ENCODE measurements at places on chromosomes 7 and 10. TPM values are rescaled to one million over a fixed set of nuclear protein-coding genes. Genes with fewer than 3 reads are reported as not detected.

- no peaks in the 10 kb centered on the region for H3K27me3 ChIP-seq
- no peak overlapping the region for H3K27ac ChIP-seq
- no peaks in the 10 kb centered on the region for H3K4me1 ChIP-seq
- H3K4me3 ChIP-seq: no peak overlapping the region
Observed at GRCh38 chr7:40429826-40430225, 295.0 kb downstream of the SUGCT start.

DNA sequence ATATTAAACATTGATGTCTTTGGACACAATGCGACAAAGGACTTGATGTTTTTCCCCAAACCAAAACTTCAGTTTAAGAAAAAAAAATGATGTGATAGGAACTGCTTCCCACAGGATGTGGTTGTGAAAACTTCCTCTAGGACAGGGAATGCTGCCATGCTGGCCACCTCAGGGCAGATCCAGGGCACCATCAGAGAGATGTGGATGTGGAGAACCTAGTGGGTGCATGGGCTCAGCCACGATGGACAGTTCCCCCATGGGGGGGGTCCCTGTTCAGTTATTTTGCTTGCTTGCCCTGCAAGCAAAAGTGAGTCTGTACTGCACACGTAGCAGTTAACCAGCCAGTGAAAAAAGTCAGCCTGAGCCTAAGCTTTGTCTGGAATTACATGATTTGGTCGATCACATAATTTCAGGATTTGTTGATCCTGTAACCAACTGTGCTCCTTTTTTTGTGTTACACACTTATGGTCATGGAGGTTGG, 36.3 kb downstream of the LAMB4 start:
- no peaks in the 10 kb centered on the region for H3K27me3 ChIP-seq
- H3K27ac ChIP-seq: peak overlapping the region; percentile 29
- no peak overlapping the region for H3K4me3 ChIP-seq

DNA sequence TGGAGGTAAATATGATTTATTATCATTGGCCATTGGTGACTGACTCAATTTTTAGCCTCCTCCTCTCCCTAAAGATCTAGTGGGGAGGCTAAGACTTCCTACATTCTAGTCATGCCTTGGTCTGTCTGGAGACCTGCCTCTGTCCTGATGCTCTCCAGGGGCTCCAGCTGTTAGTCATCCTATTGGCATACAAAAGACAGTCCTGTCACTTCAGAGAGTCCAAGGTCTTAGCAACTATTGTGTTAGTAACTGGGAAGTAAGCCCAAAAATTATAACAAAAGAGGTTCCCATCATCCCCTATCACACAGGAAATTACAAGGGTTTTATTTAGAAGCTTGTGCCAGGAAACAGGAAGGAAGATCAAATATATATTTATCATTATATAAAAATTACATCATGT, 400.6 kb upstream of the VSTM2A start:
- H3K4me3 ChIP-seq: no peak overlapping the region
- no peaks in the 10 kb centered on the region for H3K27me3 ChIP-seq
- H3K4me1 ChIP-seq: no peaks in the 10 kb centered on the region
- H3K36me3 ChIP-seq: no peaks in the 10 kb centered on the region
- H3K27ac ChIP-seq: no peak overlapping the region
- no peak for DNase-seq

DNA sequence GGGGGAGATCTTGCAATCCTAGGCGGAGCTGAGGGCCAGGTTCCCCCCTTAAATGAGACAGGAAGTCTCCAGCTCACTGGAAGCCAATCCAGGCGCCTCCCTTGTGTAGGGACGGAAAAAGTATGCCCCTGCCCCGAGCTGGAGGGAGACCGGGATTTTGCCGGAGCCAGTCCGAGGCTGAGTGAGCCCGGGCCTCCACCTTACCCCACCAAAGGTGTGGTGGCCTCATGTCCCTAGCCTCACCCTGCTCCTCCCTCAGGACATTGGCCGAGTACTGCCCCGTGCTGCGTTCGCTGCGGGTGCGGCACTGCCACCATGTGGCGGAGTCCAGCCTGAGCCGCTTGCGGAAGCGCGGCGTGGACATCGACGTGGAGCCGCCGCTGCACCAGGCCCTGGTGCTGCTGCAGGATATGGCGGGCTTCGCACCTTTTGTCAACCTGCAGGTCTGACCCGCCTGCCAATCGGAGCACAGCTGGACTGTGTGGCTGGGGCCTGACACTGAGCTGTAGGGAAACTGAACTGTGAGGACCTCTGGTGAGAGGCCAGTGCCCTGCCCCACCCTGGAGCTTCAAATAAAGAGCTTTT, 2.0 kb downstream of the FBXL15 start:
- DNase-seq: peak; percentile 93
- H3K4me1 ChIP-seq: peaks cover 15% of the 10 kb centered on the region
- peak overlapping the region; percentile 71 for H3K4me3 ChIP-seq
- no peaks in the 10 kb centered on the region for H3K27me3 ChIP-seq

DNA sequence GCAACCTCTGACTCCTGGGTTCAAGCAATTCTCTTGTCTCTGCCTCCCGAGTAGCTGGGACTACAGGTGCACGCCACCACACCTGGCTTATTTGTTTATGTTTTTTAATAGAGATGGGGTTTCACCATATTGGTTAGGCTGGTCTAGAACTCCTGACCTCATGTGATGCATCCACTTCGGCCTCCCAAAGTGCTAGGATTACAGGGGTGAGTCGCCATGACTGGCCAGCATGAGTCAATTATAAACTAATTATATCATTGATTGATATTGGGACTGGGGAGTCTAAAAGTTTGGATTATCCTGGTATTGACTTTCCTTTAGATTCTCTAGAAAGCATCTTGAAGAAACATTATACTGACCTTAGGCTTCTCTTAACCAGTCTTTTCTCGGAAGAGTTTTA, 73.9 kb upstream of the CCNY start:
- H3K4me1 ChIP-seq: no peaks in the 10 kb centered on the region
- DNase-seq: no peak
- no peaks in the 10 kb centered on the region for H3K27me3 ChIP-seq
- H3K4me3 ChIP-seq: no peak overlapping the region
- H3K27ac ChIP-seq: no peak overlapping the region
- H3K36me3 ChIP-seq: no peaks in the 10 kb centered on the region

DNA sequence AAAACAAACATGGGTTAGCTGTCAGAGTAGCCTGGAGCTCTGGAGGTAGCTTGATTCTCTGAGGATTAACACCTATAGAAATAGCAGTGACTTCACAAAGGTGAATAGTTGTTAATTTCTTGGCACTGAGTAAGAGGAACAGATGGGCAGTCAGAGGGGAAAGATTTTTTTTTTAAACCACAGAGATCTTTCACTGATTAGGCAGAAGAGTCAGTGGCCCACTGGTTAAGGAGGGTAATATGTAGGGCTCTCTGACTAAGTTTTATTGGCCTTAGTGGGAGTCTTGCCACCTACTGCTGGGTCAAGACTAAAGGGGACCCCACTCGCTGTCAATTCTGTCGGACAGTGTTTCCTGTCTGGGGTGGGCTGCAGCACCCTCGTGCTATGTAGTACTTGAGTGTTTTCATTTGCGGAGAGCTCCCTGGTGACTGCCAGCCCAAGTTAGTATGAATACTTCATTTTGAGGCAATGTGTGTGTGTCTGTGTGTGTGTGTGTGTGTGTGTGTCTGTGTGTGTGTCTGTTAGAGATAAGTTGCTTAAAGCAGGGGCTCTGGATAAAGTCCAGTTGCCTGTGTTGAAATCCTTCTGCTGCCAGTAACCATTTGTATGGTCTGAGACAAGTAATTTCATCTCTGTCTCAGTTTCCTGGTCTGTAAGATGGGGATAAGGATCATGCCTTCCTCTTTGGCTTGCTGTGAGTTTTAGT, 145.2 kb downstream of the ARID5B start:
- no peaks in the 10 kb centered on the region for H3K36me3 ChIP-seq
- H3K4me1 ChIP-seq: peaks cover 4% of the 10 kb centered on the region
- DNase-seq: no peak
- no peak overlapping the region for H3K4me3 ChIP-seq
- peak overlapping the region; percentile 79 for H3K27ac ChIP-seq

DNA sequence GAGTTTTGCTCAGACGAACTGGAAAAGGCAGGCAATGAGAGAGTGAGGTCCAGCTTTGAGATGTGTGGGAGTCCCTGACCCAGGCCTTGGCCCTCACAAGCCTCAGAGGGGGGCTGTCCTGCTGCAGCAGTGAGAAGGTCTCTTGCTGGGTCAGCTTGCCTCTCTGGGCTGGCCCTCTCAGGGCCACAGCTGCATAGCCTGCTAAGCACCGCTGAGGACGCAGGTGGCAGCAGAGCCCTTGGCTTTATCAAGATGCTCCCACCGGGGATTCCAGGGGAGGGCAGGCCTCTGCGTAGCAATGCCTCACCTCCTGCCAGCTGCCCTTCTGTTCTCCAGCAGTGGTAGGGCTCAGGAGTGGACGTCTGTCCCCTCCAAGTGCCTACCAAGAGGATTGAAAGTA, 128.7 kb downstream of the COBL start:
- no peak overlapping the region for H3K27ac ChIP-seq
- no peaks in the 10 kb centered on the region for H3K27me3 ChIP-seq
- no peak for DNase-seq
- no peaks in the 10 kb centered on the region for H3K4me1 ChIP-seq
- H3K36me3 ChIP-seq: no peaks in the 10 kb centered on the region

- no peaks in the 10 kb centered on the region for H3K4me1 ChIP-seq
- no peaks in the 10 kb centered on the region for H3K36me3 ChIP-seq
- no peak overlapping the region for H3K4me3 ChIP-seq
Observed at GRCh38 chr10:22697101-22697500, 17.3 kb downstream of the PIP4K2A start.

DNA sequence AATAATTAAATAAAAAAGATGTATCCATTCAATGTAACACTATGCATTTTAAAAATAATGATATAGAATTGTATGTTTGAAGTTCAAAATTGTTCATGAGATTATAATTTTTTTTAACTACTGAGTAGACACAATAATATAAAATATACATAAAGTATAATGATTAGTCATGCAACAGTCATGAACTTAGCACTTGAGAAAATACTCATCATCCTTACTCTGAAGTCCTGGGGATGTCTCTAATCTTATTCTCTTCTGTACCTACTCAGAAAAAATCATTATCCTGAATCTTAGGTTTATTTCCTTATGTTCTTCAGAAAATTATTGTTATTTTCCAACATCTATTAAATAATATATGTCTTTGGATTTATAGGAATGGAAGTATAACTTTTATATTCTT, 26.4 kb upstream of the IKZF1 start:
- DNase-seq: no peak
- H3K36me3 ChIP-seq: no peaks in the 10 kb centered on the region
- H3K4me1 ChIP-seq: no peaks in the 10 kb centered on the region
- H3K27me3 ChIP-seq: no peaks in the 10 kb centered on the region
- H3K4me3 ChIP-seq: no peak overlapping the region
- no peak overlapping the region for H3K27ac ChIP-seq

GRCh38 chr10:83603708-83604107, 535.6 kb upstream of the GHITM start:
- no peak for DNase-seq
- H3K4me1 ChIP-seq: no peaks in the 10 kb centered on the region
- H3K36me3 ChIP-seq: no peaks in the 10 kb centered on the region
- H3K27ac ChIP-seq: no peak overlapping the region
- H3K4me3 ChIP-seq: no peak overlapping the region
- H3K27me3 ChIP-seq: no peaks in the 10 kb centered on the region

- peak; percentile 29 for DNase-seq
- peaks cover 24% of the 10 kb centered on the region for H3K36me3 ChIP-seq
- H3K27ac ChIP-seq: peak overlapping the region; percentile 22
- H3K4me3 ChIP-seq: no peak overlapping the region
- no peaks in the 10 kb centered on the region for H3K27me3 ChIP-seq
Observed at GRCh38 chr7:5525271-5526099, 101.9 kb upstream of the TNRC18 start.

GRCh38 chr10:69568472-69569395, 4.5 kb downstream of the NEUROG3 start:
- no peak for DNase-seq
- no peaks in the 10 kb centered on the region for H3K36me3 ChIP-seq
- H3K4me1 ChIP-seq: no peaks in the 10 kb centered on the region
- H3K27me3 ChIP-seq: peaks cover 59% of the 10 kb centered on the region

Gene AKR1E2
- total RNA-seq: 8.6 TPM

Gene ASZ1
- total RNA-seq: not detected

Gene CYP26C1
- total RNA-seq: not detected

Gene NPC1L1
- 0.10 TPM for total RNA-seq
